Glomerular endothelial cell (primary cell): ENCODE measurements at places on chromosomes 3 and 15. TPM values are rescaled to one million over a fixed set of nuclear protein-coding genes. Genes with fewer than 3 reads are reported as not detected.

DNA sequence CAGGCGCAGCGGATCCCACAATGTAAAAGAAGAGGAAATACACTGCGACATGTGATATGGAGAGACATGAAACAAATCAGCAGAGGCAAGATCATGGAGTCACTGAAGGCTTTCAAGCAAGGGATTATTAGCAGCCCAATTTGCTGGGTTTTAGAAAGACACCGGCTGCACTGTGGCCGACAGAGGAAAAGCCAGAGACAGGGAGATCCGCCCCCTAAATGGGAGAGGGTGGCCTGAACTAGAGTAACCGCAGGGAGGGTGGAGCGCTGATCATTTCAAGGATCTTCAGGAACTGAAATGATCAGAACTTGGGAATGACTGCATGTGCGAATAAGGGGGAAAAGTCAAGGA lies 612 bp upstream of the C15orf40 start:
- DNase-seq, result no peak

- DNase-seq, result no peak
These were observed 539.0 kb downstream of the FGF12 start for GRCh38 chr3:192188218-192188835.

- DNase-seq, result no peak
These were observed 22.7 kb downstream of the CORO2B start for GRCh38 chr15:68601206-68602197.

- no peak for DNase-seq
These were observed 132.6 kb downstream of the DIPK2A start for GRCh38 chr3:144104186-144104585.

GRCh38 chr3:126103121-126104027 lies 19.4 kb upstream of the SLC41A3 start:
- no peak for DNase-seq

GRCh38 chr15:75869446-75869845 lies 26.2 kb downstream of the UBE2Q2 start:
- no peak for DNase-seq

GRCh38 chr3:43490640-43491185 lies 131.1 kb downstream of the ANO10 start:
- no peak for DNase-seq

Gene OCA2
- total RNA-seq, result not detected in 2 replicates

Gene PLSCR5
- total RNA-seq, result not detected in 2 replicates

Gene MOBP
- 0.23 TPM in 1 of 2 replicates, not detected in the other for total RNA-seq

Gene C2CD4A
- total RNA-seq, result 0.05 and 1.1 TPM in 2 replicates

Gene TASOR
- 33.1 and 46.3 TPM in 2 replicates for total RNA-seq

Gene ACSBG1
- under 0.01 TPM in 1 of 2 replicates, not detected in the other for total RNA-seq

Gene NEO1
- total RNA-seq, result 2.2 and 2.7 TPM in 2 replicates
